ENCODE measurements at places on chromosomes 2 and 18.

DNA sequence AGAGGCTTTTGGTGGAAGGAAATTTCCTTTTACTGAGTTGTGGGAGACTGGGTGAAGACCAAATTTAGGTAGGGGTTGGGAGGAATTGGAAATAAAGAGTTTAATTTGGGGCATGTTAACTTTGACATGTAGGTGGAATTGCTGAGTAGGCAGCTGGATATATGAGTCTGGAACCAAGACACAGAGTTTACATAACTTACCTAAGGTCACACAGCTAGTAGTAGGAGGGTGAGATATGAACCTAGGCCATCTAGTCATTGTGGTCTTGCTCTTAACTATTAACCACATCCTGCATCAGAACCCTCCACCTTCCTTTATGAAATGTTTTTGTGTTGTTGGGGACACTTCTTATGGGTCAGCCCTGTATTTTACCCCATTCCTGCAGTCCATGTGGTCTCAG is 113.1 kb downstream of the ICOS start:
- DNase-seq = no peak

DNA sequence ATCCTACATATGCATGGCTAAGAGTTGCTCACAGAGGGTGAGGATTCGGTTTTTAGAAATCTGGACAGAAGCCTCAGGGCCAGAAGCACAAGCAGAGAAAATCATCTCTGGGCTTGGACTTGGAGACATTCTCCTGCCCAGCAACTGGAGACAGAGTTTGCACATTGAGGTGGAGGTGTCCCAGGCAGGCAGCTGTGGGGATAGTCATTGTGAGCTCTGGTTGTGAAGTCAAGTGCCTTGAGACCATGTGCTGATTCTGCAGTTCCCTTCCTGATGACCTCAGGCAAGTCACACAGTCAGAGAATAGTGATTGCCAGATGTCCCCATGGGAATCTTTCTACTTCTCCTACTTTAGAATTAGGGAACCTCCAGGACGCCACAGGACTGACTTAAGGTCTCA is 108.4 kb upstream of the LDAH start:
- no peak for DNase-seq

GRCh38 chr2:33497221-33497650 is 20.8 kb downstream of the RASGRP3 start:
- DNase-seq = no peak

GRCh38 chr2:20145497-20146193 is 79.3 kb downstream of the SDC1 start:
- no peak for DNase-seq

DNA sequence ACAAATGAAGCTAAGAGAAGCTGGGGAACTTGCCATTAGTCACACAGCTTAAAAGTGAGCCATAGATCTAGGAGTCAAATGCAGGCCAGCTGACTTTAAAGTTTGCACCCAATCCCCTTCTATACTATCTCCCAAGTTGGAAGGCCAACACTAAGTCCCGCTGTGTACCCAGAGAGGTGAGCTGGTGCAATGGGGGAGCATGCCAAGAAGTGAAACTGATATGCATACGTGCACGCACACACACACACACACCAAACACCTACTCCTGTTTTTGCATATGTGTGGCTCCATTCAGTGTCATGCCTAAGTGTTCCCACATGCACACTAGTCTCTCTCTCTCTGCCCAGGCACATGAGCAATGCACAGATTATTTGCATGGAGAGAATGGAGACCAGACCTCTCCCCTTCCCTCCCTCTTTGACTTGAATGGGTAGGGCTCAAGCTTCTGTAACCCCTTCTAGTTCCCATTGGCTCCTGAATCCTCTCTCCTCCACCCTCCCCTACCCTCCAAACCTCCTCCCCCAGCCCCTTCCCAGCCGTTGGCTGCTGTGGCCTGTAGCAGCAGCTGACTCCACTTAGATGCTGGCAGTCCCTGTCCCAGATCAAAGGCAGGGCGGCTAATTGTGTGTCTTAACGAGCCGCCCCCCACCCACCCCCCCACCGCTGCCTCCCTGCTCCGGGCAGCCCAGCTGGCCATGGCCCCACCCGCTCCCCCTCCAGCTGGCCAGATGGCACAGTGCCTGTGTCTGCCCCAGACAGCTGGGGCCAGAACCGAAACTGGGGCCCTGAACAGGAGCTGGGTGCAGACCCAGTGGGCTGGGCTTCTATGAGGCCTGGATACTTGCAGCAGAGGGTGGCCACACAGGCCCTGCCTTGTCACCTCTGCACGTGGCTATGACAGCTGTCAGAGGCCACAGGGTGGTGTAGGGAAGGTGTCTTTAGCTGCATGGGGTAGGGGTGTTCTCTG is 5.6 kb downstream of the WNT10A start:
- DNase-seq = no peak

DNA sequence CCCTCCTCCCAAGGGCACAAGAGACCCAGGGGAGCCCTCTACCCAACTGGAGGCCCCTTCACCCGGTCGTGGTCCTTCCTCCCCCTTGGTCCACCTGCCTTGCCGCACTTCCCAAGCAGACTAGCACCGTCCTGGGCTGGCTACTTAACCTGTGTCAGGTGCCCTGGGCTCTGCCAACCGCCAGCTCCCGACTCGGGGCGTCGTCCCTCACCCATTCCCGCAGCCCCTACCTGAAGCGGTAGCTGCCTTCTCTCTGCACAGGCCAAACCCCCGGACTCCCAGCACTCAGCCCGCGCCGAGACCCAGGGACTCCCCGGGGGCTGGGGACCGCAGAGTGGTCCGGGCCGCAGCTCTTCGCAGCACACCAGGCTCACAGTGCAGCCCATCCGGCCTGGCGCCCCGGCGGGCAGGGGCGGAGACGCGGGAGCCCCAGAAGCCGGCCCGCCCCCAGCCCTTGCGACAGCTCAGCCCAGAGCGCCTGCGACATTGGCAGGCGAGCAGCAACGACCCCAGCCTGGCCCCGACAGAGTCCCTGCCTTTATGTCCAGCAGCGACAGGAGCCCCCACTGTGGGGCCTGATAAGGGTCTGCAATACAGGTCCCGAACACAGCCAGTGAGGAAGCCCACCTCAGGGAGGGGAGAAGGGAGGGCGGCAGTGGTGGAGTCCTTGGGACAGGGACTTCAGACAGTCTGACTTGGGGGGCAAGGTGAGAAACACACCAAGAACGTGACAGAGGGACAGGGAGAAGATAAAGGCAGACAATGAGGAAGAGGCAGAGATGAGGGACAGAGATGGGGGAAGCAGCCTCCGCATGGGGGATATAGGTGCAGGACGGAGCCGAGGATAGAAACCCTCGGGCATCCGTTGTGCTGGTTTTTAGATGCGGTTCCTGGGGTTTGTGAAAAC is 31.0 kb upstream of the TNS1 start:
- no peak for DNase-seq

DNA sequence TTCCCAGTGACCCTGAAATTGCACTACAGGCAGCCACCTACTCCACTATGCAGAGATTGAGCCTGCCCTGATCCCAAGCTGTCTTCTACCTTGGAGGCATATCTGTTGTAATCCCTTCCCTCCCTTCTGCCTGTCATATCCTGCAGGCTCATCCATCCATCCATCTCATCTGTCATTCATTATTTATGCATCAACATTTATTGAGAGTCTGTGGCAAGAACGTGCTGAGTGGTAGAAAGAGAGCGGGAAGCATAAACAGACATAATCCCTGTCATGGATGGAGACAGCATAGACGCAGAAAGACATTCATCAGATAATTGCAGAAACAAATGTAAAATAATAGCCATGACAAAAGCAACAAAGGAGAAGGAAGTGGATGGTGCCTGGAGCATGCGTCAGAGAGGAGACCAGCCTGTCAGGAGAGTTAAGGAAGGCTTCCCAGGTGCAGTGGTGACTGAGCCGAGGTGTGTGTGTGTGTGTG is 110.7 kb upstream of the STPG4 start:
- DNase-seq = no peak

All from RCC 7860 (cell line).